Hepatocyte (in vitro differentiated cells): ENCODE measurements at places on chromosomes 16 and 17.

- no peaks in the 10 kb centered on the region for H3K27me3 ChIP-seq
- no peaks in the 10 kb centered on the region for H3K36me3 ChIP-seq
- H3K27ac ChIP-seq: no peak overlapping the region
- H3K4me1 ChIP-seq: no peaks in the 10 kb centered on the region
- H3K4me3 ChIP-seq: no peak overlapping the region
These were observed 8.9 kb upstream of the PMP22 start for GRCh38 chr17:15274017-15274416.

GRCh38 chr17:59441464-59442096 is 110.1 kb downstream of the YPEL2 start:
- no peaks in the 10 kb centered on the region for H3K27me3 ChIP-seq
- DNase-seq: no peak
- H3K36me3 ChIP-seq: no peaks in the 10 kb centered on the region

DNA sequence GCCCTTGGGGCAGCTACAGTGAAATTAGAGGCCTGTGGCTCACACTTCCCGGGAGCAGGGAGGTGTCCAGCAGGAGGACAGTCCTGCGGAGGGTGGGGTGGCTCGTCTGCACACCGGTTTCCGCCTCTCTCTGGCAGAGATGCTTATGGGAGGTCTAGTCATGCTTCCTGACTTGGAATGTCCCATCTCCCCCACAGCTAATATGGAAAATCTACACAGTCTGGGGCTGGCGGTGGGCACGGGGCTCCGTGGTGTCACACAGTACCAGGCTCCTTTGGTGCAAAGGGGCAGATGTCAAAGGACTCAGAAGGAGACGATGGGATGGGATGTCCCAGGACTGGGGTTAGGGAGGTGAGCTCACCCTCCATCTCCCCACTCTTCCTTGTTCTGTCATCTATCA is 44.1 kb upstream of the DOC2B start:
- no peak overlapping the region for H3K4me3 ChIP-seq
- no peak overlapping the region for H3K27ac ChIP-seq
- H3K27me3 ChIP-seq: no peaks in the 10 kb centered on the region
- DNase-seq: no peak
- H3K36me3 ChIP-seq: no peaks in the 10 kb centered on the region

- no peaks in the 10 kb centered on the region for H3K36me3 ChIP-seq
- no peaks in the 10 kb centered on the region for H3K27me3 ChIP-seq
- peak overlapping the region; percentile 19 for H3K27ac ChIP-seq
- peaks cover 16% of the 10 kb centered on the region for H3K4me1 ChIP-seq
- no peak overlapping the region for H3K4me3 ChIP-seq
These were observed 120.3 kb downstream of the ANKRD11 start for GRCh38 chr16:89370081-89370511.

DNA sequence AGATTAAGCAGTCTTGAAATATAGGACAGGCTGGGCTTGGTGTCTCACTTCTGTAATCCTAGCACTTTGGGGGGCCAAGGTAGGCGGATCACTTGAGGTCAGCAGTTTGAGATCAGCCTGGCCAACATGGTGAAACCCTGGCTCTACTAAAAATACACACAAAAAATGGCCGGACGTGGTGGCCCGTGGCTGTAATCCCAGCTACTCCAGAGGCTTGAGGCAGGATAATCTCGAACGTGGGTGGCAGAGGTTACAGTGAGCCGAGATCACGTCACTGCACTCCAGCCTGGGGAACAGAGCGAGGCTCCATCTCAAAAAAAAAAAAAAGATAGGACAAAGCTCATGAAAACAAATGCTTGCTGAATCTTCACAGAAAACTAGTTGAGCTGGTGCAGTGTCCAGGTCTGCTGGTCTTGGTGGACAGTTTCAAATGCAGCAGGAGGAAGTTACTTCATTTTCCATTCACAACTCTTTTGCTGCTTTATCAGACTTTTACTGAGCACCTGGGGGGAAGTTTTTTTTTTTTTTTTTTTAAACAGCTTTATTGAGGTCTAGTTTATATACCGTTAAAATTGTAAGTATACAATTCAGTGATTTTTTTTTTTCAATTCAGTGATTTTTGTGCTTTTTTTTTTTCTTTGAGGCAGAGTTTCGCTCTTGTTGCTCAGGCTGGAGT is 45.2 kb downstream of the SNX29 start:
- H3K27ac ChIP-seq: peak overlapping the region; percentile 27
- H3K27me3 ChIP-seq: no peaks in the 10 kb centered on the region
- no peak for DNase-seq

DNA sequence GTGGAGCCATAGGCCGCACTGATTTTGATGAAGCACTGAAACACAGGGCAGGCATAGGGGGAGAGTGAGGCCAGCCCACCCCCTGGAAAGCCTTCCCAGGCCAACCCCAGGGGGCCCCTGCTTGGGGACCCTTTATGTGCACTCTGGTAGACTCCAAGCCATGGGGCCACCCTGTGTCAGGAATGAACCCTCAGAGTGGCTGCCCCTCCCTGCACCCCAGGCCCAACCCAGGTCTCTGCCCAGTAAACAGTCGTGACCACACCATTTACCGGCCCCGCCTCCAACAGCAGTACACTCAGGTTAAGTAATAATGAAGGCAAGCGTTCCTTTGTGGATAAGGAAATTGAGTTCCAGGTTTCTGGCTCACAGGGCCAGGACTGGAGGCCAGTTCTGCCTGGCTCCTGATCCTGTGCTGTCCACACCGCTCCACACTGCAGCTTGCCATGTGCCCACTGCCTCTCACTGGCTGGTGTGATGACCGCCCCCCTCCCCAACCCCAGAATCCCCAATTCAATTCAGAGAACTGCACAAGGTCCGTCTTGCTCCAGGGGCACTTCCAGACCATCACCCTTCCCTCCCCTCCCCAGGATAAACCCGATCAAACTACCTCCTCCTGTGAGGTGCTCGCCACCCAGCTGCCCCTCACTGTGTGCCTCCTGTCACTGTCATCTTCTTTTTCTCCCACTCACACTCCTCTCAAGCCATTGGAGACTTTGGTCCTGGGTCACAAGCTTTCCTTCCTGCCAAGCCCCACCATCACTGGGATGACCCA is 13.6 kb downstream of the PIMREG start:
- H3K4me3 ChIP-seq: no peak overlapping the region
- H3K36me3 ChIP-seq: no peaks in the 10 kb centered on the region
- peaks cover 9% of the 10 kb centered on the region for H3K27me3 ChIP-seq
- DNase-seq: peak; percentile 65
- peaks cover 14% of the 10 kb centered on the region for H3K4me1 ChIP-seq
- H3K27ac ChIP-seq: peak overlapping the region; percentile 29

DNA sequence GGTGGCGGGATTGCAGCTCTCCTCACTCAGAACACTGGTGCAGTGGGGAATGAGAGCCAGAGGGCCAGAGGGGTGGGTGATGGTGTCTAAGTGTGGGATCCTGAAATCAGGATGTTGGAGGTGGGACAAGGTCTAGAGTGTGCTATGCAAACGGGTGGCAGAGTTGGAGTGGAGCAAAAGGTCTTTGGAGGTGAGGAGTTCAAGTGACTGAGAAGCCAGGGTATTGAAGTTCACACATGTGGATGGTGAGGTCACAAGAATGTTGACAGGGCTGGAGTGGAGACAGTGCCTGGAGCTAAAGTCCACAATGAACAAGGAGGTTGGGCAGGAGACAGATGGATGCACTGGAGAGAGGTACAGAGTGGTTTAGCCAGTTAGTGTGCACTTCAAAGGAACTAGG is 38.3 kb upstream of the MAP3K14 start:
- H3K4me3 ChIP-seq: no peak overlapping the region
- no peak overlapping the region for H3K27ac ChIP-seq
- peak; percentile 41 for DNase-seq
- no peaks in the 10 kb centered on the region for H3K36me3 ChIP-seq
- H3K4me1 ChIP-seq: no peaks in the 10 kb centered on the region
- H3K27me3 ChIP-seq: no peaks in the 10 kb centered on the region

DNA sequence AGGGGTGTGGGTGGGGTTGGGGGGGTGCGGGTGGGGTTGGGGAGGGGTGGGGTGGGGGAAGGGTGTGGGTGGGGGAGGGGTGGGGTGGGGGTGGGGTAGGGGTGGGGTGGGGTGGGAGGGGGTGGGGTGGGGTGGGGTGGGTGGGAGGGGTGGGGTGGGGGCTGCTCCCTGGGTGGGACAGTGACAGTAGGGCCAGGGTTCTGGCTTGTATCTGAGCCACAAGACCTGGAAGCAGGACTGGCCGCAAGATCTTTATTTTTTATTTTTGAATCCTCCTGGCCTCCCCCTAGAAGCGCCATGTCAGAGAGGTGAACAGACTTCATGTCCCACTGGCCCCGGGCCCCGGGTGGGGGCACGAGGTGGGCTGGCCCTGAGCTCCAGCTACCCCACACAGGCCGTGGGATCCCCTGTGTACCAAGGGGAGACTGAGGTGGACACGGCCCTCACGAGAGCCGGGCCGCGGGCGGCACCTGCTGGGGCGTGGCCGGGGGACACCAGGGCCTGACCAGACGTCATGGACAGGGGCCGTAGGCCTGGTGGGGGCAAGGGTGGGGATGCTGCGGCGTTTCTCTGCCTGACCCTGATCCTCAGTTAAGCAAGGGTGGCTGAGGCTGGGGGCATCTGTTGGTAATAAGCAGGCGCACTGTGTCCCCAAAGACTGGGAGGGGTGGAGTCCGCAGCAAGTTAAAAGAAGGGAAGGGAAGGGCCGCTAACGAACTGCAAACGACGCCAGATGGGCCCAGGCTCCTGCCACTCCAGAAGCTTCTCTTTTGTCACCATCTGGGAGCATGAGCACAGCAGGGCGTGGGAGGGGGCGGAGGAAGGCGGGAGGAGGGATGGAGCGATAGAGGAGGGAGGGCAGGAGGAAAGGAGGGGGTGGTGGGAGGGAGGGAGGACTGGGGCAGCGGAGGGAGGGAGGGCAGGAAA is 22.3 kb upstream of the PABPN1L start:
- no peak for DNase-seq
- no peaks in the 10 kb centered on the region for H3K27me3 ChIP-seq
- H3K27ac ChIP-seq: no peak overlapping the region
- H3K4me1 ChIP-seq: peaks cover 8% of the 10 kb centered on the region
- no peak overlapping the region for H3K4me3 ChIP-seq

DNA sequence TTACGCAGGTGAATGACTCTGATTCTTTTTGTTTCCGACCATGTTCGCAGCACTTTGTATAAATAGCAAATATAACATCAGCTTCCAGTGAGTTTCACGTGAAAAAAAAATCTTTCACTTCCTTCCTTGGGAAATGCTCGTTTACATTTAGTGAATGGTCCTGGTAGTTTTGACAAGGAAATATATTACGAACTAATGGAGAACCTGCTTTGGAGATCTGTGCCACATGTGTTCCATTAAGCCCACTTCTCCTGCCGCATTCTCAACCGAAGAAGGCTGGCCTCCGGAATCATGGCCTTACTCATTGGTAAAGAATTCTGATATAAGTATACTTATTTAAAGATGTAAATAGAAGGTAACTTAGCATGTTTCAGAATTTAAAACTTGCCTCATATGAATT is 3.6 kb downstream of the CRAMP1 start:
- DNase-seq: no peak
- no peak overlapping the region for H3K27ac ChIP-seq
- H3K27me3 ChIP-seq: no peaks in the 10 kb centered on the region
- no peaks in the 10 kb centered on the region for H3K36me3 ChIP-seq
- H3K4me1 ChIP-seq: peaks cover 29% of the 10 kb centered on the region

- H3K4me1 ChIP-seq: peaks cover 54% of the 10 kb centered on the region
- DNase-seq: no peak
- peak overlapping the region; percentile 74 for H3K27ac ChIP-seq
- no peaks in the 10 kb centered on the region for H3K27me3 ChIP-seq
- no peak overlapping the region for H3K4me3 ChIP-seq
- H3K36me3 ChIP-seq: no peaks in the 10 kb centered on the region
These were observed 20.5 kb downstream of the CDC42EP4 start for GRCh38 chr17:73291260-73291801.
